Stimulated activated CD8-positive, alpha-beta memory T cell treated with anti-CD3 and anti-CD28 coated beads, Interleukin-4, amount 100 ng/mL, for 1 hour (primary cell): ENCODE measurements at places on chromosomes 4 and X.

DNA sequence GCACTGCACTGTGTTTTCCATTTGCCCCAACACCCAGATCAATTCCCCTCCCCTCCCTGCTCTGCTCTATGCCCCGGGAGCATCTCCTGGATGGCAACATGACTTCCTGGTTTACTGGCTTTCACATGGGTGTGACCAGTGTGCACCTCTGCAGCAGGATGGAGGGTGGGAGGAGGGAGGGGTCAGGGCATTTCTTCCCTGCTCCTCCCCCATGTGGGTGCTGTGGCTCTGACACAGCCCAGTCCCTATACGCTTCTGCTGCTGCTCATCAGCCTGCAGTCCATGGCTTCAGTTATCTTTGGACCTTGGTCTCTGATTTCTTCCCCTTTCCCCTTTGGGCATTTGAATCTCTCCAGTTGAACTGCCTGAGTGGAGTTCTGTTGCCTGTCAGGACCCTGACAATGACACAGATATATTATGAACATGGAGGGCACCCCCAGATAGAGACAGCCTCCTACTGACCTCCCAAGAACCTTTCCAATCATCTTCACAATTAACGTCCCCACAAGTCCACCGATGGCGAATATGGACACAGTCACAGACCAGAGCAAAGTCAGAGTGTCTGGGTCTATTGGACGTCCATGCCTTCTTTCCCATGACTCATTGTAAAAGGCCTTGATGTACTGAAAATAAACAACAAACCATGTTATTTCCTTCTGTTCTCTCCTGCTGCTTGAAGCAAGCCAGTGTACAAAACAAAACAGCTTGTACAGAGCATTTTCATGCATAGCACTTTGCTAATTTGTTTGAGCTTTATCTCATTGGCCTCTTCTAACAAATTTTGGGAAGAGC lies 24.8 kb downstream of the SLC2A9 start:
- DNase-seq = no peak

- DNase-seq = no peak
Measured at GRCh38 chr4:145097331-145097820, 620 bp downstream of the ANAPC10 start.

DNA sequence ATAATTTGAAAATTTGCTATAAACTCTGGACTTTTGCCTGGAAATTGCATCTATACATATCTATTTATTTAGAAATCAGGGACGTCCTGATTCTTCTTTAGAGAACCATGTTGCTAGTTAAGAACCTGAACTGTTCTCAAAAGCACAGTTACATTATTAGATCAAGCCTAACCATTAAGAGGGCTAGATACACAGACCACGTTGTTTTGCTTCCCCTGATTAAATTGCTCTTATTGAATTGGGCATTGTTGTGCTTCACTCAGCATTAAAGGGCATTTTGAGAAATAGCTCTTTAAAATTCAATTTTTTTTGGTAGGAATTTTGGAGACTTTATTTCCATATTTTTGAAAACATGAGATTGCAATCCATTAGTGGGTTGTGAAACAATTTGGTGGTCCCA lies 44.4 kb downstream of the FIP1L1 start:
- DNase-seq = no peak

DNA sequence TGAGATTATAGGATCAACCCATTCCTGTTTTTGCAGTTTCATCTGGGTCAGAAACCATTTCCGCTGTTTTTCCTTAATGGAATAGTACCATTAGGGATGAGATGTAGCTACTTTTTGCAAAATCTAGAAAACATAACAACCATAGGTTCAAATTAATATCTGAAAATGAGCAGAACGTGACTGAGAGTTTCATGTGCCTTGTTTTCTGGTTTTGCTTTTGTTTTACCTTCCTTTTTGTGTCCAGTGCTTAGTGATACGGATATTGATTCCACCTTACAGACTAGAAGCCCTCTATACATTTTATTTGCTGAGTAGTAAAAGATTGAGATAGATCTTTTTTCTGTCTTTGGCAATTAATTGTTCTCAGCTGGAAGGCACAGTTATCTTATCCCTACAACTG lies 46.5 kb downstream of the SNX25 start:
- no peak for DNase-seq

GRCh38 chrX:83008415-83008814 lies 499.7 kb upstream of the POU3F4 start:
- DNase-seq = no peak

- no peak for DNase-seq
Measured at GRCh38 chr4:125283707-125284279, 31.0 kb upstream of the FAT4 start.

GRCh38 chrX:72126539-72127140 lies 5.1 kb downstream of the RTL5 start:
- peak; percentile 71 for DNase-seq

GRCh38 chr4:172708184-172708583 lies 460.4 kb upstream of the GALNT7 start:
- DNase-seq = no peak

GRCh38 chrX:2487366-2487765 lies 13.4 kb downstream of the DHRSX start:
- no peak for DNase-seq

- DNase-seq = no peak
Measured at GRCh38 chr4:145881576-145881975, 57.0 kb downstream of the ZNF827 start.

DNA sequence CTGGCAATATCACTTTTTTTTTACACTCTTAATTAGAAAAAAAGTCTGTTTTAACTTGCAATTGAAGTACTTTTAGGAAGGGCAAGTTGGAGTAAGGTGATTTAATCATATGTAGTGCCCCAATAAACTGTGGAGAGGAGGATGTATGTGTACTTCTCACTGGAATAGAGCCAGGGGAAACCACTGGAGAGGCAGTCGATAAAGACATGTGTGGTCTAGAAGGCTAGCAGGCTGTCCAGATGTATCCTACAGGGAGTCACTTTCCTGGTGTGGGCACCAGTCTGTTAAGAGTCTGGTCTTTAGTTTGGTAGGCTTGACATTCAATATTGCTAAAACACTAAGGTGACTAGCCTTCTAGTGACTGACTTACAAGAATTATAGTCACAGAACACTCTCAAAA lies 9.6 kb upstream of the SGMS2 start:
- no peak for DNase-seq

GRCh38 chr4:106694232-106694631 lies 325.7 kb upstream of the GIMD1 start:
- no peak for DNase-seq

GRCh38 chr4:175622887-175623286 lies 189.2 kb downstream of the GPM6A start:
- DNase-seq = no peak

DNA sequence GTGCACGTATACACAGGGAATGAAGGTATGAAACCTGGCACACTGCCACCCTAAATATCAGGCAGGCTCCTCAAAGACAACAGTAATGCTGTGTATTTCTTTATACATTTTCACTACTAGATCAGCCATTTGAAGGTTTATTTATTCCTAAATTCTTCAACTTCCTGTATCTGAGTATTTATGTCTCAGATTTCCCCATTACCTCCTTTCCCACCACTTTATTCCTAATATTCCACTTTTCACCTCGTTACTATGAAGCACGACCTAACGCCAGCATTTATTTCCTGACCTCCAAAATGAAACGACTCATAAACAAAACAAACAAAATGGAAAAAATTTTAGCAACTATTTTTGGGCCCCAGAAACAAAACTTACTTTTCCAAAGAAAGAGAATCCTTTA lies 69.6 kb downstream of the MAML3 start:
- no peak for DNase-seq

DNA sequence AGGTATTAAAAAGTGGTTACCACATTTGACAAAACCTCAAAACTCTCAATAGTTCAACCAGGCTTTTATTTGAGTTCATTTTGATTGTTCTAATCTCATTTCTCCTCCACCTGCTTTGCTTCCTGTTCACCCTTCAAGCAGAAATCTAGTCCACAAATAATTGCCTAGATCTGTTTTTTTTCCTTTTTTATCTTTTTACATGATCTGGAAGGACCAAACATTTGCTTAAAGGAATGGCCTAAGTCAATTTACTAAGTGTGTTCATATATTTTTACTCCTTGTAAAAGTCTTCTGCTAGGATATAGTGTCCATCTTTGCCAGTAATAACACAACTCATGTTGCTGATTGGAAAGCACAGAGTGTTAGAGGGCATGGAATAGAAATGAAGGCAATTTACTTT lies 26.2 kb upstream of the VEGFD start:
- DNase-seq = no peak
